ENCODE measurements at places on chromosomes 2 and 18.

- no peak for DNase-seq
Observed at GRCh38 chr2:64942693-64943092, 46.5 kb upstream of the SLC1A4 start.

DNA sequence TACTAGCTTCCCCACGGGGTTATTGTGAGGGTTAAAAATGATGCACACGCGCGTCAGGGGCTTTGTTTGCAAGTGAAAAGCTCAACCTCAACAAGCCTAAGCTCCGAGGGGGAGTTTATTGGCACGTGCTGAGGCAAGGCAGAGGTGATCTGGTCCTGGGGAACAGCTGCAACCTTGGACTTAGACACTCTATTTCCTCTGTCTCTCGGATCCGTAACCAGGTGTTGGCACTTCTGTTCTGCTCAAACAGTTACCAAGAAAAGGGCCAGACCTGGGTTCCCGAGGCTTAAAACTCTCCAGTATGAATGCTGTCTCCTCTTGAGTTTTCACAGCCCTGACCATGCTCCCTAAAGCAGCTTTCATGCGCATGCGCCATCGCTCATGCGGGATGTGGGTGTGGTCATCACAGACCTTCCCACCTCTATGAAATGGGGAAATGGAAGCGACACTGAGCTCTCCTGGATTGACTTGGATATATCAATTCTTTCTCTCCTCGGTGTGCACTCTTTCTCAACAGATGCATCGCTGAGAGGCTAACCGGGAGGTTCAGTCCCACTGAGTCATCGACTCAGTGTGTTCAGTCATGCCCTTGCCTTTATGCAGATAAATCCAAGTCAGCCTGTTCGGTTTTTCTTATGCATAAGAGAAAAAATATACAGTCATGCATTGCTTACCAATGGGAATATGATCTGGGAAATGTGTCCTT lies 19.9 kb upstream of the RAB31 start:
- no peak for DNase-seq

- DNase-seq, result no peak
Observed at GRCh38 chr2:175123254-175123653, 44.7 kb downstream of the ATF2 start.

DNA sequence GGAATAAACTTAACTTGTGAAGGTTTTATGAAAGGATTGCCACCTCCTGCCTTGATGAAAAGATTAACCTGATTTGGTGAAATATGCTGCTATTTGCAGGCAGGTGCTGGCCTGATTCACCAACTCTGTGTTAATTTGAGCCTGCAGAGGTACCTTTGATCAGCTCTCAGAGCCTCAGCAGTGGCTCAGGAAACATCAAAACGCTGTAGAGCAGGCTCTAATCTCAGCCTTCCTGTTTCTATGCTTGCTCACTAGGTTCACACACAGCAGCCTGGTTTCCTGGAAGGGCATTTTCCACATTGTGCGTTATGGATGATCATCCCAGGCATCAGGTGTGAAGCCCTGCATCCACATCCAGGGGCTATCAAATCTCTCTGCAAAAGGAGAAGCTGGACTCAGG lies 16.9 kb downstream of the TGIF1 start:
- no peak for DNase-seq

DNA sequence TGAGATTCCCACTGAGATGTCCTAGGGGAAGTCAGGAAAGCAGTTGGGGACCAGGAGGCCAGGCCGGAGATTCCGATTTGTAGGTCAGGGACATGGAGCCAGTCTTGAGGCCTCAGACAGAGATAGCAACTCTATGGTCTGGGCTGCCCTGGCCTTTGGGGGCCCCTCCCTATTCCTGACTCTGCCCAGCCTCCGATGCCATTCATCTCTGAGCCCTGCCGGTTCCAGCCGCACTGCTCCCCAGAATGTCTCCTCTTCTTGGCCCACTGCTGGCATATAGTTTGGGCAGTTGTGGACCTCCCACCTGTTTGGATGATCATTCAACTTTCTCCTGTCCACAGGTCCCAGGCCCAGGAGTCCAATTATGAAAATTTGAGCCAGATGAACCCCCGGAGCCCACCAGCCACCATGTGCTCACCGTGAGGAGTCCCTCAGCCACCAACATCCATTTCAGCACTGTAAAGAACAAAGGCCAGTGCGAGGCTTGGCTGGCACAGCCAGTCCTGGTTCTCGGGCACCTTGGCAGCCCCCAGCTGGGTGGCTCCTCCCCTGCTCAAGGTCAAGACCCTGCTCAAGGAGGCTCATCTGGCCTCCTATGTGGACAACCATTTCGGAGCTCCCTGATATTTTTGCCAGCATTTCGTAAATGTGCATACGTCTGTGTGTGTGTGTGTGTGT lies 16.4 kb downstream of the SIGLEC15 start:
- no peak for DNase-seq

DNA sequence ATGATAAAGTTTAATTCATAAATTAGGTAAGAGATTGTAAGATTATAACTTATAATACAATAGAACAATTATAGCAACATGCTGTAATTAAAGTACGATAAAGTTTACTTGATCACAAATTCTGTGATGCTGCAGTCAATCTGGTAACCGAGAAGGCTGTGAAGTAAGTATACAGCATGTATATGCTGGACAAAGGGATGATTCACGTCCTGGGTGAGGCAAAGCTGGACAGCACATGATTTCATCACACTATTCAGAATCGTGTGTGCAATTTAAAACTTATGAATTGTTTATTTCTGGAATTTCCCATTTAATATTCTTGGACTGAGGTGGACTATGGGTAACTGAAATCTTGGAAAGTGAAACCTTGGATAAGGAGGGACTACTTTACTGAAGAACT lies 522.2 kb upstream of the CNTNAP5 start:
- DNase-seq, result no peak

GRCh38 chr2:47850198-47850597 lies 56.1 kb downstream of the FBXO11 start:
- DNase-seq, result no peak

DNA sequence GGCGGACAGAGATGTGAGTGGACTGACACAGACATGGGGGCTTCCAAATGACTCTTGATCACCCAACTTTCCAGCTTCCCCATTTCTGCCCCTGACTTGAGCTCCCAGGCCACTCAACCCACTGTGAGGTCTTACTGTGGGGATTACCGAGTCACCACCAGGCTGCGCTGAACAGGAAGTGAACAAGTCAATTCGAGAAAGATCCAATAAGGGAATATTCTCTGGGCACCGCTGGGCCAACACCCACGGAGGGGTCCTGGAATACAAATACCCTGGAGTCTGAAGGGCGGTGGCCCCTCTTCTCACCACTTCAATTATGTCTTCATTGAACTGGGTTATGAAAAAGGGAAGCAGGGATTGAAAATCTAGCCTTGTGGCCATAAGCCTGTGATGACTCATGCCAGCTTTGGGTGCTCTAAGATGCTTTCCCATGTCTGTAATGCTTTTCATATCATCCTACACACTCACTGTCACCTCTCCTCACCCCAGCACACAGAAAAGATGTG lies 37.7 kb downstream of the BCL11A start:
- no peak for DNase-seq

DNA sequence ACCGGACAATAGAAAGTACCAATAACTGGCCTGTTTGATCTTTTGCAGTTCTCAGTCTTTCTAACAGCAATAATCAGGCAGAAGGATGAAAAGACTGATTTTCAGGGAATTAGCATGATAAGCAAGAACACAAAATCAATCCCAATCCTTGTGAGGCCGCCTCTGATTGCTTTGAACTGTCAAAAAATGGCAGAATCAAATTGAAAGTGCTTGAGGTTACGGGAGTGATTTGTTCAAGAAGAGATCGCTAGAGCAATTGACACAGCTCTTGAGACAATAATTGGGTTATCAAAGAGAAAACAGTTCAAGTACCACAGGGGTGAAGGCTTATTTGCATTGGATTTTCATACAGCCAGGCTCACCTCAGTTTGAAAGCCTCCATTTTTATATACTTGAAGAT lies 663.4 kb downstream of the ARHGAP15 start:
- DNase-seq, result no peak

DNA sequence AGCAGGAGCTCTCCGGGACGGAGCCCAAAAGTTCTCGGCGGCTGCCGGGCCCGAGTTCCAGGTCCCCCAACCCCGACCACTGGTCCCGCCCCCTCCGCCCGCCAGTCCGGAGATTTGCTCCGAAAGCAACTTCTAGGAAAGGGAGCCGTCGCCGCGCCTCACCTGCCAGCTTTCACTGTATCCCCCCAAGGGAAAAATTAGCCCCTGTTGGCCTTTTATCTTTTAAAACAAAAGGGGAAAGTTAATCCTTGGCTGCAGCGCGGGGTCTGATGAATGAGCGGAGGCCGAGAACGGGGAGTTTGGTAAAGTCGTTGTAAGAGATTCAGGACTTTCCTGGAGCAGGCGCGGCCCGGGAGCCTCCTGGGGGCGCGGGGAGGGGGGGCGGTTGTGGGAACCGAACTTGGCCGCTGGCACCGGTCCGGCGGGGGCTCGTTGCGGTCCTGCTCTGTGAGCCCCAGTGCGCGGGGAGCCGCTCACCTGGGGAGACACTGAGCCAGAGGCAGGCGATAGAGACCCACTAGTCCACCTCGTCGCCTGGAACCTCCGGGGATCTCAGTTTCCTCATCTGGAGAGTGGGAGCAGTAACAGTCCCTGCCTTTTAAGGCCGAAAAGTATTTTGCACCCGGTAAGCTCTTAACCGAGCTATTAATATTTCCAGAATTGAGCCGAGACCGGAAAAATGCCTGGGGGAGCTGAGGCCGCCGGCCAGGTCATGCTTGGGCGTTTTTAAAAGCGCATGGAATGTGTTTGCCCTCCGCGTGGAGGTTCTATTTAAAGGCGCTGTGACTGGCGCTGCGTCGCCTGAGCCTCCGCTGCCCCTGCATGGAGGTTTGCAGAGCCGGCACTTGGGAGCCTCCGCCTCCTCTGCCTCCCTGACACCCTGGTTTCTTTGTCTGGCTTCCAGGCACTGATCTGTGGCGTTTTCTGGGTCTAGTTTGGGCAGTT lies 1.1 kb downstream of the EFHD1 start:
- no peak for DNase-seq

GRCh38 chr2:135825550-135826176 lies 11.3 kb downstream of the LCT start:
- DNase-seq, result no peak

DNA sequence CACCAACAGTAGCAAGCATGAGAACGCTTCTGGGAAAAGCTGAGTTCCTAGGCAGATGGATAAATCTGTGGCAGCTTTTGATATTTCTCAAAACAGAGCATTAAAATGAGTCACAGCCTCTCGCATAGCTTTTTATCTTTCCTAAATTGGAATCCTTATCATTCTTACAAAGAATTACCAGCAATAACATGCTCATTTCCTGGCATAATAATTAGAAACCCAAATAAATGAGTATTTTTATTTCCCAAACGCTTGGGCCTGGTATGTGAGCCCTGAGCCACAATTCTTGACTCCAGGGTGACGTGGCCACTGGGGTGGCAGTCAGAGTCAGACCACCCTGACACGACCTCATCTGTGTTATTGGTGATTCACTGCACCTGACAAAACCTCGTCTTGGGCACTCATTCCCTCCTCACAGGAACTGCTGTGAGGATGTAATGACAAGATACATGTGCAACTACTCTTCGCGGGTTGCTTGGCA lies 210.7 kb downstream of the ARL4C start:
- DNase-seq, result no peak

- no peak for DNase-seq
Observed at GRCh38 chr2:55482186-55482884, 37.2 kb upstream of the CFAP36 start.

- DNase-seq, result no peak
Observed at GRCh38 chr2:211436182-211436581, 879.8 kb downstream of the CPS1 start.

DNA sequence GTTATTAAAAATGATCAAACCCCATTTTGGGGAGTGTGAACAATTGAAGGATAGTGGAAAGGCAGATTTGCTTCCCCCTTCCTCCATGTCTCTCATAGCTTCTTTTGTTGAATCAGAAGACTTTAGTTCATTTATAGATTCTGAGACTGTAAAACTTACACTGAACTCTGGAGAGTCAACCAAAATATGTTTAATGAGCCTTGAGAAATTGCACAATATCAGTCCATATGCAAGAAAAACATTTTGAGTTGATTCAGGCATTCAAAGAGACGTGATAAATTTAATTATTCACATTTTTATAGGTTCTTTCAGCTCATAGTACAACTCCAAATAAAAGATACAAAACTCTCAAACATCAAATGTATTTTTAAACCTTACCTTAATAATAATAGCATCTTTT lies 354.4 kb upstream of the SPRED2 start:
- DNase-seq, result no peak

DNA sequence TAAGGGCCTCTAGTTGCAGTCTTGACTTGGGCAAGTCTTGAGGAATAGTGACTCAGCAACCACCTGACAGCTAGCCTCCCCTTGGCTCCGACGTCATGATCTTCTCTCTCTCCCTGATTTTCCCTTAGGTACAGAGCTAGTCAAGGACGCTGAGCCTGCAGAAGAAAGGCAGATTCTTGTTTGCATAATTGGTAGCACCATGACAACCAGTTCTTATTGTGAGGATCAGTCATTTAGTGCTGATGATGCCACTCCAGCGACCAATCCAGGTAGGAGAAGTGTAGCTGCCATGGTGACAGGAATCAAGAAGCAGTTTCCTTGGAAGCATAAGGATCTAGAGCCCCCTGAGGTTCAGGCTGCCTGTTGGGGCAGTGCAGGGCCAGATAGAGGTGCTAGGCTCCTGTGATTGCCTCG lies 2.8 kb upstream of the RESP18 start:
- no peak for DNase-seq

GRCh38 chr18:54209471-54210180 lies 14.8 kb downstream of the MBD2 start:
- DNase-seq, result no peak

DNA sequence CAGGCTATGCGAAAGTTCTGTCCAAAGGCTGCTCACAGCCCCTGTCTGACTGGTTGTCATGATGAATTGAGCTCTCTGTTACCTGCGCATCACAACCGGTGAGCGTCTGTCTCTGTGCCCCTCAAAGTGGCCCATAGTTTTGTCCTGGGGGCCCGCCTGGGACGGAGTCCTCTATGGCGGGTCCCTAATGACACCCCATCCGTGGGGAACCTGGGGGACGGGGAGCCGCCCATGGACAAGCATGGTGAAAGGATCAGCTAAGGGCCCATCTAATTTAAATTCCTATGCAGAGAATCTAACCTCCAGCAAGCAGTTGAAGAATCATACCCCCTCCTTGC lies 473 bp downstream of the ELMOD3 start:
- DNase-seq, result no peak

DNA sequence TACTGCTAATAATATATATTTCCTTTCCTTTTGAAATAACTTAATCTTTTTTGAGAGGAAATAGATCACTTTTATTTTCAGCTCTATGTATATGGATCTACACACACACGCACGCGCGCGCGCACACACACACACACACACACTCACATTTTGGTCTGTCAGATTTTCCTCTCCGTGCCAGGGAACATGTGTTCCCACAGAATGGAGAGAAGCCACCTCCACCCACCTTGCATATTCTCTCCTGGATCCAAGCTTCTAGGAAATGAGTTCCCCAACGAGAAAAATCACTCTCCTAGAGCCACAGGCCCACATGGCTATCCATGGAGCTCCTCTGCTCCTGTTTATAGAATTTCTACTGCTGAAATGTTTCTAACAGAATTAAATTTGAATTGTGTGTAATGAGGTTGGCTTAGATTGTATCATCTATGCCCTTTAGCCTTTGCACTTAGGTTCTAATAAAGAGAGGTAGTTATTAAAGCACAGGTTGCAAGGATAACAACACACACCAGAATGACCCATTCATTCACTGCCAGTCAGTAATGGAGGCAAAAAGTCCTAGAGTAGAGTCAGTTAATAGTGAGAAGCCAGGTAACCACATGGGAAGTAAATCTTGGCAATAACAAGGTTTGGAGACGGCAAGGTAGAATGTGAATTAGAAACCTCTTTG lies 19.7 kb downstream of the IFIH1 start:
- DNase-seq, result no peak

Data from activated T-helper 1 cell treated with anti-CD3 and anti-CD28 coated beads, Interleukin-2, amount 50 U/mL, for 16 hours (primary cell).